ENCODE measurements at places on chromosomes 12 and 14. TPM values are rescaled to one million over a fixed set of nuclear protein-coding genes. Genes with fewer than 3 reads are reported as not detected.

Gene RBM25
- 92.3 TPM for total RNA-seq

Gene NOS1
- not detected for total RNA-seq

Gene ACSM4
- not detected for total RNA-seq

Gene NRXN3
- total RNA-seq = not detected

Gene PRB2
- not detected for total RNA-seq

Gene CLEC9A
- not detected for total RNA-seq

Gene SETD1B
- total RNA-seq = 21.2 TPM

Gene CMTM5
- not detected for total RNA-seq

Gene PALS1
- total RNA-seq = 5.5 TPM

Gene KRT83
- not detected for total RNA-seq

Gene CLECL1
- 13.8 TPM for total RNA-seq

Gene DPPA3
- not detected for total RNA-seq

Gene SLC17A8
- not detected for total RNA-seq
